Dorsolateral prefrontal cortex (tissue), 122 donors: ENCODE measurements at places on chromosomes 12 and 14. TPM values are rescaled to one million over a fixed set of nuclear protein-coding genes. Genes with fewer than 3 reads are reported as not detected.

The KERA gene
- total RNA-seq, result not detected

The CLMN gene
- 71.2 TPM for total RNA-seq

The C12orf54 gene
- 1.4 TPM for total RNA-seq

The WNT1 gene
- total RNA-seq, result not detected

The TAS2R7 gene
- 1.00 TPM for total RNA-seq

The TESPA1 gene
- 143 TPM for total RNA-seq

The REP15 gene
- 0.73 TPM for total RNA-seq

The SLC5A8 gene
- total RNA-seq, result 0.36 TPM
